ENCODE measurements at places on chromosomes 7 and 10. TPM values are rescaled to one million over a fixed set of nuclear protein-coding genes. Genes with fewer than 3 reads are reported as not detected.

DNA sequence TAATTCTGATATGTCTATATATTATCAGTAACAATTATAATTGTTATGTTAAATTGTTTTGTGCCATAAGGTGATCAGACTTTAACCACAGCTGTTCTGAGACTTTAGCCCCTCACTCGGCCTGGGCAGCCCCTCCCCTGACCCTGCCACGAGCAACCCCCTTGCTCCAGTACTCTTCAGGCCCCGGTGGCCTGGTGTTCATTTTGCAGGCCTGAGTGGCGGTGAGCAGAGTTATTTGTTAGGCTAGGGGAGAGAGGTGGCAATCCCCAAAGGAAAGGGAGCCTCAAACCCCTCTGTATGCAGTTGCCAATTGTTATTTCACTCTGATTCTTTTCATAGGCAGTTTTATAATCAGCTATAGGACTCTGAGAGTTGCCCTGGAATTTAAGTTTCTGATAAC, 22.9 kb upstream of the CREB3L2 start:
- DNase-seq, result no peak

GRCh38 chr7:114081606-114082425, 163.0 kb upstream of the PPP1R3A start:
- peak; percentile 47 for DNase-seq

DNA sequence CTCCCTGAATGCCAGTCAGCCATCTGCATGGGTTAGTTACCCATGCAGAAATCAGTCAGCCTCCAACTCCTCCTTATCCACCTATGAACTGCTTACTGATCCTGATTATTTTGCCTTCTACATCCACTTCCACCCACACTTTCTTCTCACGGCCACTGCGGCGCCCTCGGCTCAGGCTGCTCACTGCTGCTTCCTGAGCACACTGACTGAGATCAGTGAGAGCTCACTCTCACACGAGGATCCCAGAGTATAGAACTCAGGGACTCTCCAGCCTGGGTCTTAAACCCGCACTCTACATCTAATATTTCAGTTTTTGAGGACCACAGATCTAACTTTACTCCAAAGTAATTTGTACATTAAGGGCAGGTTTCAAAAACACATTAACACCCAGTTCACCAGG, 64.4 kb downstream of the GRB10 start:
- no peak for DNase-seq

DNA sequence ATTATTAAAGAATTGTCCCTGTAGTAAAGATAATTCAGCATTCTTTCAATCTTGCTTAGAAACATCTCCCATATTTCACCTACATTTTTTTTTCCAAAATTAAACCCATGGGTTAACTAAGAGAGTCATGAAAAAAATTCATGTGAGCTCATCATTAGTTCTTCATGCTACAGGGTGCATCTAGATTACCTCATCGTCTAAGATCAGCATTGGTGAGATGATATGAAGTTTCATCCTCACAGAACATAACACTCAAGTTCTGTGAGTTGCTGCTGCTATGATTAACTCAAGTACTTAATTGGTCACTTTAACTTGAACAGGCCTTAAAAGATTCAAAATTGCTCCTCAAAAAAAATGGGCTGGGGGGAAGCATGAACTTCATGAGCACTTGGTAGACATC, 50.0 kb downstream of the RAB11FIP2 start:
- DNase-seq, result no peak

GRCh38 chr10:47013507-47014154, 102.4 kb downstream of the PTPN20 start:
- no peak for DNase-seq

DNA sequence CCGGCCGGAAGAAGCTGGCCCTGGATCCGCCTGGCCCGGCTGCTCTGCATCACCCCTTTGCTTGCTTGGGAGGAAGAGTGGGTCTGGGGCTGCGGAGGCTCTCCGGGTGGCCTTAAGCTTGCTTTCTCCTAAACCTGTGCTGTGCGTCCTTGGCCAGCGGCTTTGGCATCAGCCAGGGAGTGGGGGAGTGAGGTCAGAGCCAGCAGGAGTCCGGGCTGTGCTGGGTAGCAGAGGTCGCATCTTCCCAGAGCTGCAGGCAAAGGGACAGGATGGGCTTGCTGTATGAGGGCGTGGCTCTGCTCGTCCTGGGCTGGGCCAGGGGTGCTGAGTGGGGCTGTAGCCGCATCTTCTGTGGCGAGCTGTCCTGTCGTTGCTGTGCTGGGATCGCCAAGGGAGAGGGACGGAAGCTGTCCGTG, 21.1 kb downstream of the BNIP3 start:
- no peak for DNase-seq

DNA sequence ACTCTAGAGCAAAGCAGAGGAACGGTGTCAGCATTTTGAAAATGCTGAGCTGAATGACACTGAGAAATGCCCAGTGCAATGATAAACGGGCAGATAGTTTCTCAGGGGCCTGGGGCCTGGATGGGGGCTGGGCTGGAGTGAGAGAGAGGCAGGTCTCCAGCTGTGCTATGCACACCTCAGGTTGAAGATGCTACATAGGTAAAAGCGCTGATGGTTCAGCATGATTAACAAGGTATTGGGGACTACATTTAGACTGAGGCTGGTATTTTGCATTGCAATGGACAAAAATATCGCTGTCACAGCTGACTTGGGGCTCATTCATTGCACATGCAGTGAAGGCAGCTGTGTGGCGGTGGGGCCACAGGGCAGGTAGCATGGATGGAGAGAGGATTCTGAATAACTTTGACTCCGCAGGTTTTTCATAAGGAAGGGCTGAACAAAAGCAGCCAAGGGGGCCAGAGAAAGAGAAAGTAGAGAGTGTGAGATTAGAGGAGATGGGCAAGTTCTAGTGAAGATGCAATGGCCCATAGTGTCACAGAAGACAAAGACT, 290.8 kb upstream of the ZNF32 start:
- no peak for DNase-seq

- no peak for DNase-seq
These were observed 14.7 kb upstream of the MTPN start for GRCh38 chr7:135991906-135992305.

- no peak for DNase-seq
These were observed 256.2 kb downstream of the ELFN1 start for GRCh38 chr7:1925973-1926907.

- DNase-seq, result no peak
These were observed 5.2 kb upstream of the SAMD8 start for GRCh38 chr10:75106242-75106641.

- no peak for DNase-seq
These were observed 509.7 kb downstream of the TCERG1L start for GRCh38 chr10:130801784-130802183.

DNA sequence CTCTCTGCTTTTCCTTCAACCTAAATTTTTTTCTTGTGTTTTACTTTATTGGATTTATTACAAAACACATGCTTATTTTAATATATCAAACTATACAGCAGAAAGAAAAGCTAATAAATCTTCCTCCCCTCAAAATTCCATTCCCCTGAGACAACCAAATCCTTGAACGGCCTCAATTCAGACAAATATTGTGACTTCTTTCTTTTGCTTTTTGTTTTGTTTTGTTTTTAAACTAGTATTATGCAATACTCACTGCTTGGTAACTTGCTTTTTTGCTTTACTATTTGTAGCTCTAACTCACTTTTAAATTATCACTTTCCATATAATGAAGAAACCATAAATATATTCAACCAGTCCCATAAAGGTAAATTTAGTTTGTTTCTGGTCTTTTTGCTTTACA, 59.4 kb upstream of the CDK1 start:
- DNase-seq, result no peak

DNA sequence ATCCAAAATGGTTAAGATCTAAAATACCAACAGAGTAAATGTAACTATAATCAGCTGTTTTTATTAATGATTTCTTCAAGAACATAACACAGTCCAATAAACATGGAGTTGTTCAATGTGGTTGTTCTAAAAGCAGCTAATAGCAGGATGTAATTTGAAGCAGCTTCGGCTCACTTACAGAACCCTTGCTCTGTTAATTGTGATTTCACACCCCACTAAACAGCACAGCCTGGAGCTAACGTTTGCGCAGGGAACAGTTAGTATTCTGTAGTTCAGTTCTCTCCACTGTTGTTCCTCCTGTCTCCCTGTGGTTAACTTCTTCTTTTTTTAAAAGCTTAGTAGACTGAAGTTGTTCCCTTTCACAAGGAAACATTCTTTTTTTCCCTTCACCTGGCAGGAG, 104.0 kb downstream of the GRM3 start:
- peak; percentile 14 for DNase-seq

DNA sequence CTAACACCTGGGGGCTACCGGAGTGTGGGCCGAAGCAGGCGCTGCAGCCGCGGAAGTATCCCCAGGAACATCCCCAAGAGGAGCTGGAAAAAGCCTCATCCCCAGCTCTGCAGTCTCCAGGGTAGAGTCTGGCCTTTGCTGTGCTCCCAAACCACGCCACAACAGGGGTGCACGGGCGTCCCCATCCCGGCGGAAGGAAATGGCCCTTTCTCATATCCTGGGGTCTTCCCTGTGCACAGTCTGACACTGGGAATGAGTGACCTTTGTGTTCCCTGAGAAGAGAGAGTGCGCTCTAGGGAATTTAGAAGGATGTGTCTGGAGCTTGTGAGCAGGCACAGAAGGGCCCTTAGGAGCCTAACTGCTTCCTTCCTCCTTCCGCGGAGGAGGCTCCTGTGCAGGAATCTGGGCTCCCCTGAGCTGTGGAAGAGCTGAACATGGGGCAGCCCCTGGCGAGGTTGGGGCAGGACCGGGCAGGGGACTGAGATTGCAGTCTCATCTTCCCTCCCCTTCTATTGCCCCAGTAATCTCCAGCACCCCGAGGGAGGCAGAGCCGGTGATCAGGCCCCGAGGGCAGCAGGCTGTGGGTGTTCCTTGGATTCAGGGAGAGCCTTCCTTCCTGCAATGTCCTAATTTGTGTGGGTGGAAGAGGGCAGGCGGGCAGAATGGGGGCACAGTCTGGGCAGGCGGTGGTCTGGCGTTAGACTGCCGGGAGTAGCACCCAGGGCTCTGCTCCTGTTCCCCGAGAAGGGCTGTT, 1.3 kb downstream of the REPIN1 start:
- DNase-seq, result no peak

- no peak for DNase-seq
These were observed 135.8 kb upstream of the CXCL12 start for GRCh38 chr10:44520651-44521050.

DNA sequence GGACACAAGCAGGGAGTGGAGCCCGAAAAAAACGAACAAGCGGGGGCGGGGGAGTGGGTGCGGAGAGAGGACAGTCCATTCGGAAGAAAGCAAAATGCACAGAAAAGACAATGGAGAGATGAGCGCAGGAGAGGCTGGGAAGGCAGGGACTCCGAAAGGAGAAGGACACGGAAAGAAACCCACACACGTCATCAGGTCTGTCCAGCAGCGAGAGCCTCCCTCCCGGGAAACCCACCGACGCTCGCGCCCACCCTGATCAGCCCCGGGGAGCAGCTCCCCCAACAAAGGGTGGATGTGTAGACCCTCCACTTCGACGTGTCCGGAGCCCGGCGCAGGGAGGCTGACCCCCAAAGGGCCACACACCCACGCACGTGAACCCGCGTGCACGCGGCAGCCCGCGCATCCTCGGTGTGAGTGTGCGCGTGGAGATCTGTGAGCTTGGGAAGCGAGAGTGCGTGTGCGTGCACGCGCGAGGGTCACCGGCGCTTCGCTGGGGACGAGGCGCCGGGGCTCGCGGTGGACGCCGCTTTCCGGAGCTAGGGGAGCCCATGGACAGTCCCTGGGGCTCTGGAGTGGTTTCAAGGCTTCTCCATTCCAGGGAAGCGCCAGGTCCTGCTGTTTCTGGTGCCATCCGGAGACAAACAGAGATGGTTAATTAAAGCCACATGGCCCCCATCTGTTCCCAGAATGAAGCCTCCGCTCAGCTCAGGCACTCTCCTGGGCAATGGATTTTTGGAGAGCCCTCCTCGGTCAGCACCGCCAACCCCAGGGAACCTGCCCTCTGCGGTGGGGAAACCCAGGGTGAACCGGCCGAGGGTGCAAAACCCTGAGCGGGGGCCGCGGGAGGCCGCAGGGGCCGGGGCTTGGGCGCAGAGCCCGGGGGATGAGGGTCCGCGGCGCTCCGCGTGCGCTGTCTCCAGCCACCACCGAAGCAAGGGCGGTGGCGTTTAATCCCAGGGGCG, 916 bp downstream of the LAMB1 start:
- DNase-seq, result no peak

- DNase-seq, result no peak
These were observed 512.6 kb upstream of the FOXK1 start for GRCh38 chr7:4169455-4169854.

GRCh38 chr7:1674161-1675035, 4.3 kb downstream of the ELFN1 start:
- no peak for DNase-seq

GRCh38 chr10:24643679-24644209, 79.9 kb downstream of the ARHGAP21 start:
- no peak for DNase-seq

DNA sequence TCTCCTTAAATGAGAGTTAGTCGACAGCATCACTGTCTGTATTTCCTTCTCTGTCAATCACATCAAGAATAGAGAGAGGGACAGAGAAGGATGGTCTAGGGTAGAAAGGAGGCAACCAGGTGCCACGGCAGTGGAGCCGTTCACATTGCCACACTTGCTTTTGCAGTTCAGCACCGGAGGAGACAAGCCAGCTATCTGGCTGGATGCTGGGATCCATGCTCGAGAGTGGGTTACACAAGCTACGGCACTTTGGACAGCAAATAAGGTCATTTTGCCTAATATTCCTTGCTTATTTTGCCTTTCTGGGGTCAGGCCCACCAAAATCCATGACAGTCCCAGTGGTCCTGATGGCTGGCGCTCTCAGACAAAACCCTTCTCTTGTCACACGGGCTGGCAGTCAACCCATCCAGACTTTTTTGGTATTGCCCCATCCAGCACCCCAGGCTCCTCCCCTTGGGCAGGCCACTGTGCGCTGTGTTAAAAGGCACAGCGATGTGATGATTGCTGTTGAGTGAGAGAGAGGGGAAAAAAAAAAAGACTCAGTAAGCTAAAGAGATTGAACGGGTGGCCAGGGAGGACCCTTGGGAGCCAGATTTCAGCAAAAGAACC, 8.4 kb downstream of the CPA2 start:
- DNase-seq, result no peak

DNA sequence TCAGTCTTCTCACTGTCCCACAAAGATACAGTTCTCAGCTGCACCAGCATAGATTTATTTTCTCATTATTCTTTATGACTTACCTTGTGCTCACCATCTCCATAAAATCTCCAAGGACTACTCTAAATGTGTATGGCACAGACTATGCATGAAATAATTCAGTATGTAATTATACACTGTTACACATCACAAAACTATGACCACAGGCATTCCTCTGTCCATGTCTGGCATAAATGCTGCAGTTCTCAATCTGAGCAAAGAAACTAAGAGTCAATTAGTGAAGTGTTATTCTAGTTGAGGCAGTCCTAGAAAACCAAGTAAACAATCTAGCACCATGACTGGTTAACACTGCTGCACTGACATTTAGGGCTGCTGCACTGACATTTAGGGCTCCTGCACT, 2.7 kb downstream of the CYCS start:
- no peak for DNase-seq

GHRHR gene
- not detected for polyA plus RNA-seq

ECHS1 gene
- polyA plus RNA-seq, result 143 TPM

TNPO3 gene
- polyA plus RNA-seq, result 42.9 TPM

NMT2 gene
- 31.5 TPM for polyA plus RNA-seq

SLC26A5 gene
- 0.17 TPM for polyA plus RNA-seq

STEAP2 gene
- 11.8 TPM for polyA plus RNA-seq

SSC4D gene
- polyA plus RNA-seq, result 4.3 TPM

CTAGE4 gene
- polyA plus RNA-seq, result 5.8 TPM

WIPF3 gene
- 6.0 TPM for polyA plus RNA-seq

OR2A1 gene
- polyA plus RNA-seq, result not detected

All from right renal pelvis (tissue), 4 donors.